NCI-H446 (cell line): ENCODE measurements at places on chromosomes 11 and 22.

GRCh38 chr11:74895340-74896116, 53.4 kb downstream of the XRRA1 start:
- no peak for DNase-seq

GRCh38 chr22:19620742-19621371, 93.4 kb upstream of the SEPTIN5 start:
- DNase-seq: no peak

DNA sequence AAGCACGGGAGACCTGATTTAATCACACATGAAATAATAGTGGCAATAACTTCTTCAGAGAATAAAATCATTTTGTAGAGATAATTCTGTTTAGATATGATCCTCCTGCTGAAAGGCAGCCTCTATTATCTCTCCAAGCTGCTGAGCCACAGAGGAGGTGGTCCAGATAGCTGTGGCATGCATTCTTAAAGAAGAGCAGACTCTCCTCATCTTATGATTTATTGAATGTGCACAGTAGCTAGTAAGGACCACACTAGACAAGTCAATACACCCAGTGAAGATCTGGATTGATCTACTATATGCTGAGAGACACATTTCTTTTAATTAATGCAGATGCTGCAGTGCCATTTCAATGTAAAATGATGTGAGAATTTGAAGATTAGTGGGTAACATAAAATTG, 552.9 kb upstream of the ANO3 start:
- no peak for DNase-seq

GRCh38 chr11:27212248-27212780, 150.7 kb downstream of the CCDC34 start:
- DNase-seq: no peak

DNA sequence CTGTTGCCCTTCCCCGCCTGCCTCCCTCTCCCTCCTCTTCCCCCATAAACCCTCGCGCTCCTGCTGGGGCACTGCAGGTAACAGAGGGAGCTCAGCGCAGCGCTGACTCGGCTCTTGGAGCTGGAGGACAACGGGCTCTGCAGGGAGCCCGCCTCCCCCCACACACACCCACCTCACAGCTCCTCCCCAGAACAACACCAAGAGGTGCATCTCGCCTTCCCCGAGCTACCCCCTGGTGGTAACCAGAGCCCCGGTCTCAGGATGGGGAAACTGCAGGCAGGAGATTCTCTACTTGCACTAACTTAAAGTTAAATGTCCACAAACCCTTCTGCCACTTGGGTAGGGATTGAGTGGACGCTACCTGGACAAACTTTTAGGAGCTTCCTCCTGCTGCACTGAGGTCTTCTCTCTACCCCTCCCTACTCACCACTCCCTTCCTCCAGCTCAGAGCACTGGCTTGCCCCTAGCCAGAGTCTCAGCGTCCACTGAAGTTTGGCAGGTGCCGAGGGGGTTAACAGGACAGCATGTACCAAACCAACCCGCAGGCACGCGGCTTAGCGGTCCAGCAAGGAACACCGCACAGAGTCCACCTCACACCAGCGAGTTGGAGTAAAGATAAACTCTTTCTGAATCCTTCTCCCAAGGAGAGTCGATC, 4.0 kb upstream of the SCN4B start:
- no peak for DNase-seq

DNA sequence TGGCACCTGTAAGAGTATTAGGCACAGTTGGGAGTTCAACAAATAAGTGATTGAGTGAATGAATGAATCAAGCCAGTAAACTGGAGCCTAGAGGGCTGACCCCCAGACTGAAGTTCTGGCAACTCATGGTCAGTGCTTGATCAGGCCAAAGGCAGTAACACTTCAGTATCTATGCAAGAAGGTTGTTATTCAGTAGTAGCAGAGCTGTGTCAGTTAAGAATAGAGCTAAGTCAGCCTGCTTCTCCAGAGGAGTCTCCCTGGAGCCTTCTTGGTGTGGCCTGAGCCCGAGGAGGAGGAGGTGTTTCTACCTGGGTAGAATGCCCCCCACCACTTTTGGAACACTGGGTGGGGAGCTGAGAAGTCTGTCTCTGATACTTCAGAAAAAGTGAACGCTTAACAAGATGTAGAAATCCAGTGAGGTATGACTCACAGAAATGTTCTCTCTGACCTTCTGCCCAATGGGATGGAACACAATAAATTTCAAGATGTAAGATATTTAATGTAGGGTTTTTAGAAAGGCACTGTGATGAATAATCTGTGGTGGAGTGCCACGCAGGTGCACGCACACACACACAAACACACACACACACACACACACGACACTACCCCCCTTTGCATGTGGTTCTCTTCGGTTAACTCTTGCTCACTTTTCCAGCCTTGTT, 219.9 kb downstream of the HIPK3 start:
- no peak for DNase-seq

GRCh38 chr11:47415949-47416472, 7.6 kb downstream of the SLC39A13 start:
- no peak for DNase-seq

- no peak for DNase-seq
Measured at GRCh38 chr11:33775832-33776470, 1.6 kb upstream of the FBXO3 start.

- no peak for DNase-seq
Measured at GRCh38 chr11:69534166-69534530, 52.7 kb downstream of the LINC01488 start.

DNA sequence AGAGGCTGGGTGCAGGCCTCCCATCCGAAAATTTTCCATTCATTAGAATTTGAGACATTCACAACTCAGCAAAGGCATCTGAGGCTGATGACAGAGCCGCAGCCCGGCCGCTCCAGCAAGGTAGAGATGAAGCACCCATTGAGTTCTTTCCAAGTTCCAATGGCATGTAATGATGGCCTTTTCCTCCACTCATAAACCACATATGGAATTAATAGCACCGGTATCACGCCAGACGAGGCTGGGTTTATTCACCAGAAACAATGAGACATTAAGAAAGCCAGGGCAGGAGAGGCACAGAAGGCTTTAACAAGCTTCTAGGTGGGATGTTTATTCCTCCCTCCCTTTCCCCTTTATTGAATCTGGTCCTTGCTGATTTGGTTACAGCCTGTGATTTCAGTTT, 534.4 kb downstream of the MN1 start:
- DNase-seq: no peak

GRCh38 chr11:93668171-93668570, 6.7 kb downstream of the CEP295 start:
- no peak for DNase-seq

GRCh38 chr22:46030231-46030880, 53.4 kb upstream of the WNT7B start:
- DNase-seq: no peak

- no peak for DNase-seq
Measured at GRCh38 chr11:117375960-117376359, 48.3 kb downstream of the CEP164 start.

GRCh38 chr11:8870411-8871170, 40.4 kb upstream of the AKIP1 start:
- no peak for DNase-seq

DNA sequence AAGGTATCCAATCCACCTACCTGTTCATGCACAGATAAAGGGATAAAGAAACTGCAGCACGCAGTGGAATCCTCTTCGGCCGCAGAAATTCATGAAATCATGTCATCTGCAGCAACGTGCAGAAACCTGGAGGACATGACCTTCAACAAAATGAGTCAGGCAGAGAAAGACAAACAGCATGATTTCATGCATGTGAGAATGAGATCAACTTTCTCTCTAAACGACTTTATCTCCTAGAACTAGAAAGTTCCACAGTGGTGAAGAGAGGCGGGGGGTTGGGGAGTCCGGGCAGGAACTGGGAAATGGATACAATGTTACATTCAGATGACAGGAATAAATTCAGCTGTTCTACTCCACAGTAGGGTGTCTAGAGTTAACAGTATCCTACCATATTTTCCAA, 9.9 kb downstream of the RGL4 start:
- DNase-seq: no peak

DNA sequence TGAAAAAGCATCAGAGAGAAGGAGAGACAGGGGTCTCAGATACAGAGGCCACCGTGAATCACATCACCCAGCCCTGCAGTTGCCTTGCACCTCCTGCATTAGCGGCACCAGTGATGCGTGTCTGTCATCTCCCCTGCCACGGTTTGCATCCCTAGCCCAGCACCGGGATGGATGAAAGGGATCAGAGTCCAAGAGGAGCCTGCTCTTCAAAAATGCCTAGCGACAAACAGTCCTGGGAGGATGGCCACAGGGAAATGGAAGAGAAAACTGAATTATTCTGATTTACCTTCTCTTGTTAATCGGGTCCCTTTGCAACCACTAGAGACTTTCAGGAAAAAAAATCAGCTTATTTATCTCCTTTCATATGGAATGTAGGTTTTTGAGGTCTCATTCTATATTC, 495.6 kb upstream of the KIRREL3 start:
- DNase-seq: no peak

- no peak for DNase-seq
Measured at GRCh38 chr11:18865951-18866350, 73.3 kb downstream of the MRGPRX1 start.

- peak; percentile 91 for DNase-seq
Measured at GRCh38 chr11:108804511-108804910, 139.6 kb downstream of the DDX10 start.

DNA sequence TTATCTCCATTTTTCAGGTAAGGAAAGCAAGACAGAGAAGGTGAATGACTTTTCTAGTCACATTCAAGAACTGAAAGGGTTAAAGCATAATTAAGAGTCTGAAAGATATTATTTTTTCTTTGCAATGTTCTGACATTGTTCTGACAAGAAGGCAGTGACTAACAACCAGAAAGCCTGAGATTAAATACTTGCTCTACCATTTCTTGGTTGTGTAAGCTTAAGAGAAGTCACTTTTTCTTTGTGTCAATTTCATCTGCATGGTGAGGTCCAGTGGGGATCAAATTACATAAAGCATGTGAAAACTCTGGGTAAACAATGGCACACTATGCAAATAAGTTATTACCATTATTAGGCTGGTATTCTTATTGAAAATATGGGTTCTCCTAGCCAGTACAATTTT, 73.7 kb downstream of the PHF21A start:
- no peak for DNase-seq

DNA sequence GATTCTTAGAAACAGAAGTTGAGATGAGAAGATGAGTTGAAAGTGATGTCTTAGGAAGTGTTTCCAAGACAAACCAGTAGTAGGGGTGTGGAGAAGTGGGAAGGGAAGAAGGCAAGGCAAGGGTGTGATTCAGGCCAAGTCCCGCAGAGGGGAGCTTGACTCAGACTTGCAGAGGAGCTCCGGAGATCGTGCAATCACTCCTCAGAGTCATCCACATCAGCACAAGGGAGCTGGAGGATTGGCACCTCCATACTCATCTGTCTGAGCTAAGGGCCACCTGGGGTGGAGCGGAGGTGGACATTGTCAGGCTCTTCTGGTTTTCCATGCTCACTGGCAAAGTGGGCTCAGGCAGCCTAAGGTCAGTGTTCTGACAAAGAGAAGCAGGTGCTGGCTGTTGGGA, 44.4 kb downstream of the CHRDL2 start:
- no peak for DNase-seq

GRCh38 chr11:104164028-104164520, at the start of gene PDGFD:
Gene PDGFD, minus strand, starts transcription at chr11:104164147.
- peak; percentile 58 for DNase-seq

DNA sequence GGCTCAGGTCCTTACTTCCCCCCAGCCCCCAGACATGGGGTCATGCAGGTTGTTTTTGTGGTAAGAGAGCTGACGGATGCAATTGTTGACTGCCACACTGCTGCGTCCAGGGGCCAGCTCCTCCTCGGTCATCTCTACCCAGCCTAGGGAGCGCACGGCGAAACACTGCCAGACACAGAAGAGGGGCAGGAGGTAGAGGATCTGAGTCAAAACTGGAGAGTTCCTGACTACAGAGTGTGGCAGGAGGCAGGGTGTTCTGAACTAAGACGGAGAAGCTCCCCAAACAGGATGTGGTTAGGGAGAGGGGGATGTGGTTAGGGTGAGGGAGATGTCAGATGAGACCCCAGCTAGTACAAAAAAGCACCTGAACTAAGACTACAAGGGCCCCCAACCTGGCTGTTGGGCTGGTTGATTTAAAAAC, 12.3 kb downstream of the SMPD1 start:
- DNase-seq: no peak

DNA sequence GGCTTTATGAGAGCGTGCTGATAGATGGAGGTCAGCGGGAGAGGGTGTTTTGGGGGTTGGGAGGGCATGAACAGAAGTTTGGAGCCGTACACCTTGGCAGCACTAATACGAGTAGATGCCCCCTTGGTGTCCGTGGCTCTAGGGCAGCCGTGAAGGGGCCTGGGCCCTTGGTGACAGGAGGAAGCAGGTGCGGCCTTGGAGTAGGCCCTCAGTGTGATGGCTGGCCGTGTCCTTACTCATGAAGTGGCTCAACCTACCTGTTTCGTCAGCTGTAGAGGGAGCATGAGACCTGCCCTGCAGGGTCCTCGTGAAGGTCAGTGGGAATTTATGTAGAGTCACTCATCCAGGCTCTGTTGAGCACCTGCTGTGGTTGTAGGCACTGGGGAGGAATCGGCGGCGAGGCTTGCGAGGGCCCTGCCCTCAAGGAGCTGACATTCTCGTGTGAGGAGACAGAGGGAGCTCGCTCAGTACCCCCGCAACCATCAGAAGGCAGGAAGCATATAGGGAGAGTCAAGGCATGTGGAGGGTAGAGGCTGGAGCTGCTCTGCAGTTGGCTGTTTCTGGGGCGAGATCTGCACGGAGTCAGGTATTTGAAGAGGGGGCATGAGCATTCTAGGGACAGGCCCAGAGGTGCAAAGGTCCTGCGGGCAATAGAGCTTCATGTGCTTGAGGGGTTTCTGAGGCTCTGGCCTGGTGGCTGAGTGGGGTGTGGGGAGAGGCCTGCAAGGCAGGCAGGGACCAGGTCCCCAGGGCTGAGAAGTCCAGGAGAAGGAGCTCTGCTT, 39.6 kb downstream of the TBC1D22A start:
- no peak for DNase-seq

DNA sequence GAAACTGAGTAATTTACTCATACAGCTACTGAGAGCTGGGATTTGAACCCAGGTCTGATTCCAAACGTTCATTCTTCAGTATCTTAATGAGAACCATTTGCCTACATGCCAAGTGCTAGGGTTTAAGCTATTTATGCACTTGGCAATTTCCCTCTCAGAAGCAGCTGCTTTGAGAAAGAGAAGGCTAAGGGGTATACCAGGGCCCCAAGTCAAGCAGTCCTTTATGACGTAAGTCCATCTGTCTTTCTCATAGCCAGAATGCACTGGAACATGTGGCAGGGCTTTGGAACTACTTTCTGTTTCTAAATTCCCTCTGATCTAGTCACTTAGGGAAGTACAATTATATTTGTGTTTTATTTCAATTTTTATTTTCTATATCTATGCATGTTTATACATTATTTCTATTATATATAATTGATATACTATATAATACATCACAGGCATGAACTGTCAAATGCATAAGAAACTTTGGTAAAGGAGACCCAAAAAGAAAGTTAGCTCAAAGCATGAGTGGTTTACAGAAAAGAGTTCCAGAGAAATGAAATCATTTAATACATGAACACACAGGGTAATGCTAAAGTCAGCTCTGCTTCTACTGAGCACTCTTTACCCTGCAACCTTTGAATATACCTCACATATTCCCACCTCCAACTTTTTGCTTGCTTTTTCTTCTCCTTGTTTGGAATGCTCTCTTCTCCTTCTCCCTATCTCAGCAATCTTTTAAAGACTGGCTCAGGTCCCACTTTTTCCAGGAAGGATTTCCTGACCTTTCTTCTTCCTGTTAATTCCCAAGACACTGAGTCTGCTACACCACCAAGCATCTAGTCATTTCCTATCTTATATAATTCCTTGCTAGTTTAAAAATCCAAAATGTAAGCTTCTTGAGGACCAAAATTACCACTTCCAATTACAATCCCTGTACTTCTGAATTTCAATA, 80.5 kb upstream of the GDPD4 start:
- peak; percentile 77 for DNase-seq
